ENCODE measurements at places on chromosomes 5 and 9.

- DNase-seq, result no peak
Measured at GRCh38 chr9:114202849-114203248, 47.5 kb downstream of the COL27A1 start.

GRCh38 chr5:16427587-16427986 is 38.0 kb downstream of the ZNF622 start:
- no peak for DNase-seq

- DNase-seq, result peak; percentile 3
Measured at GRCh38 chr5:148290271-148291195, 21.7 kb upstream of the SPINK7 start.

- DNase-seq, result no peak
Measured at GRCh38 chr9:71816916-71817451, 48.7 kb upstream of the CEMIP2 start.

DNA sequence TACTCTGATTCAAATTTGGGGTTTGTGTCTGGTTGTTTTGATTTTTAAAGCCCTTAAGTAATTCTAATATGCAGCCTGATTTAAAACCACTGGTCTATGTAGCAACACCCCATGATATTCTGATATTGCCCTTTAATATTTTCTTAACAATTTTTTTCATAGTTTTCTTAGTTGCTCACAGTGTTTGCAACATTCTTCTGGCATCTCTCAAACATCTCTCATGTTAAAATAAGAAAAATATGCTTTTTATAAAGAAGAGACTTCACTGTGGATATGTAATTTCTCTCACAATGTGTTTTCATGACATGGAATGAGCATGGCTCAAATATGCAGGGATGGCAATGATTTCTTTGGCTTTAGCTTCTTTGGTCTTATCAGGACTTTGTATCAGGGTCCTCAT is 183.7 kb downstream of the TAF11L14 start:
- DNase-seq, result no peak

DNA sequence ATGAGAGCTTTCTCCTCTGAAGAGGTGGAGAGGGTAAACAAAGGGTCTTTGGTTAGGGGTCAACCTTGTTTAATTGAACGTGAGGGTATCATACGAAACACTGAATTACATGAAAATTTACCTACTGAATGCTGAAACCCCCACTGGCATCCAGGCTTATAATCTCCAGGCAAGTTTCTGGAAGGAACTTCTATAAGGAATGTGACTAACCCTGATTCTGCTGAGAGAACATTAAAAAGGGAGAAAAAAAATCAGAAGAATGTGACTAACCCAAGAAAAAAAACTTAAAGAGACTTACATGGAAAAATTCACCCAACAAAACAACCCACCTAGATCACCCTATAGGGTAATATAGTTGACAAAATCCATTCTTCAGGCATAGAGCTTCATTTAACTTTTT is 55.5 kb downstream of the APC start:
- DNase-seq, result no peak

GRCh38 chr9:122381206-122381950 is 10.6 kb downstream of the PTGS1 start:
- DNase-seq, result no peak

GRCh38 chr9:133901184-133901835 is 90.8 kb downstream of the VAV2 start:
- no peak for DNase-seq

GRCh38 chr5:120655828-120656435 is 191.8 kb downstream of the PRR16 start:
- DNase-seq, result peak; percentile 8

GRCh38 chr5:39829441-39829840 is 404.7 kb upstream of the DAB2 start:
- DNase-seq, result no peak

DNA sequence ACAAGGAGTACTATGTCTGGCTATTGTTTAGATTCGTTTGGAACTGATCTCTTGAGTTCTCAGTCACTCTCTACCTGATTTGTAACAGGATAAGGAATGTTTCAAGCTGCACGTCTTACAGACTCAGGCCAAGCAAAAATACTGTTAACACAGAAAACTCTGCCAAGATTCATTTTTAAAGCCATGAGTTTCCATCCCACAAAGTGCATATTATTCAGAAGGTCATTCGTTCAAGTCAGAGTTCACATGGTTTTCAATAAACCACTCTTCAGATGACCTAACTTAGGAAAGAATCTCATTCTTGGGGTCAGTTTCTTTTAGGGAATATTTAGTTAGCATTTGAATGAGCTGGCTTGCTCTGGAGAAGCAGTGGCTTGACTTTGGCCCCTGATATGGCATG is 49.3 kb downstream of the F2R start:
- no peak for DNase-seq

GRCh38 chr5:22708770-22709328 is 144.3 kb downstream of the CDH12 start:
- no peak for DNase-seq

DNA sequence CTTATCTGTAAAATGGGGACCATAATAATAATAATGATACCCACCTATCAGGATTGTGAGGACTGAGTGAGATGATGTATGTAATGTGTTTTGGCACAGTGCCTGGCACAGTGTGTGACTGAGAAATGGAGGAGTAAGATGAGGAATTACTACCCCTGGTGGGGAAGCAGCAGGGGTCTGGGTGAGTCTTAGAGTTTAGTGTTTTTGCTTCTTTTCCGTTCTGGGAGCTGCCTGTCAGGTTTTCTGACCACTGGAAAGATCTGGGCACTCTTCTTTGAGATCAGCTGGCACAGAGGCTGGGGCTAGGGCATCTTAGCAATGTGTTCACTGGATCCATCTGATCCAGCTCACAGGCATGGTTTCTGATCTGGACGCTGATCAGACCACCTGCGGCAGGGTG is 8.5 kb downstream of the LCP2 start:
- DNase-seq, result no peak

- no peak for DNase-seq
Measured at GRCh38 chr5:39604491-39604890, 179.7 kb upstream of the DAB2 start.

GRCh38 chr5:156927545-156927944 is 35.5 kb downstream of the TIMD4 start:
- DNase-seq, result no peak

DNA sequence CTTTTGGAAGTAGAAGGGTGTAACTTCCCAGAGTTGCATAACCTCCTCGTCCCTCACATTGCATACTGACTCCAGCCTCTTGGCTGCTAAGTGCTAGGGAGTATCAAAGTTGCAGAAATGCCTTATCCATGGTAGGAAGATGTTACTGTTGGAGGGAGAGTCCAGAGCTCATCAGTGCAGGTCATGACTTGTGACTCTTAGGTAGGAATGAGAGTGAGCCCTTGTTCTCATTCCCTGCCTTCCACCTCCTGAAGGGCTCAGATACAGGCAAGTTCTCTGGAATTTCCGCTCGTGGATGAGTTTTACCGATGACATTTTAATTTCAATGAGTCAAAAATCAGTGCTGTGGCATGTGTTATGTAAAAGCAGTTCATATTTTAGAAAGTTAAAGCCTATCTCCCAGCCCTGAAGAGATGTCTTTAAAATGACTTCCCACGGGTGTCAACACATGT is 17.0 kb downstream of the IRX1 start:
- DNase-seq, result no peak

- no peak for DNase-seq
Measured at GRCh38 chr5:4048398-4048797, 452.8 kb downstream of the IRX1 start.

DNA sequence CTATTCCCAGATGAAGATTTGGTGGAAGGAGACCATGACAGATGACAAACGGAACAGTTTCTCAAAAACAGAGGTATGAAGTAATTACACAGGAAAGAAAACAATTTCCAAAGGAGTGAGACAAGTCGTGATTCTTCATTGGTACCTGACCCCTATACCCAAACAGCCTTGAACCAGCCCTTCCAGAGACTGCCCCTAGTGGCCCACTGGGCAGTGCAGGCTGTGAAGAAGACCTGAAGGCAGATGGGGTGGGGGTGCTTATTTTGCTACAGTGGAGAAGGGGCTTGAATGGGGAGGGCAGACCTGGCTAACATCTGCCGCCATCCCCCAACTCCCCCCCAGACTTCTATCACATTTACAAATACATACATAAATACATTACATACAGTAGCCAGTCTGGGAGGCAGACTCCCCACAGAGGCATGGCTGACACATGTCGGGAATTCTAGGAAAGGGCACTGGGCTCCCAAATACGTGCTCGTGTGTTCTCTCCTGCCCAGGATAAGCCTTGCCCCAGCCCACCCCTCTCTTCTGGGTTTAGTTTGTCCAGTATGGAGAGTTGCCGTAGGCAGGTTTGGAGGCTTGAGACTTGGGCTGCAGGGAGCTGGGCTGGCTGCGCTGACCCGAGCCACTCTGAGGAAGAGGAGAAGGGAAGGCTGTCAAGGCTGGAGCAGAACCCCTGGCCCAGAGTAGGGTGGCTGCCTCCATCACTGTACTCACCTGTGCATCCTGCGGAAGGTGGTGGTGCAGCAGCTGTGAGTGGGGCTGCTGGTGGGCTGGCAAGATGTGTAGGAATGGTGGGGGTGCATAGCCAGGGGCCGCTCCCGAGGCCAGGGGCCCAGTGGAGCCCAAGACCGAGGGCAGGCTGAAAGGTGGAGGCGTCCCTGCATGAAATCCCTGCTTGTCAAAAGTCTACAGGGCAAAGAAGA is 105.3 kb downstream of the UBE2R2 start:
- DNase-seq, result peak; percentile 30

DNA sequence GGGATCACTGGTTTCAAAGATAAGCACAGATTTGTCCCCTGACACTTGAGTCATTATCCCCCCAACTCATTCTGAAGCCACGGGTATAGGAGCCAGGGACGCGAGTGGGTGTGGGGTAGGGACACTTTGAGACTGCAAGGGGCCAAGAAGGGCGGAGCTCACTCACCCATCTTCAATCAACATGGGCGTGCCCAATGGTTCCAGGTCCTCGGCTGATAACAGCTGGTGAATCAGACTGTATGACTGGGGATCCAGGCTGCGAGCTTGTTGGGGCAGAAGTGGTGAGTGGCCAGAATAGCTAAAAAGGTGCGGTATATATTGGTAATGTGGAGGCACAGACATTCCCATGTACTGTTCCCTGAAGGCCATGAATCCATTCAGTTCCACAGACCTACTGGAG is 30.7 kb upstream of the NR5A1 start:
- no peak for DNase-seq

DNA sequence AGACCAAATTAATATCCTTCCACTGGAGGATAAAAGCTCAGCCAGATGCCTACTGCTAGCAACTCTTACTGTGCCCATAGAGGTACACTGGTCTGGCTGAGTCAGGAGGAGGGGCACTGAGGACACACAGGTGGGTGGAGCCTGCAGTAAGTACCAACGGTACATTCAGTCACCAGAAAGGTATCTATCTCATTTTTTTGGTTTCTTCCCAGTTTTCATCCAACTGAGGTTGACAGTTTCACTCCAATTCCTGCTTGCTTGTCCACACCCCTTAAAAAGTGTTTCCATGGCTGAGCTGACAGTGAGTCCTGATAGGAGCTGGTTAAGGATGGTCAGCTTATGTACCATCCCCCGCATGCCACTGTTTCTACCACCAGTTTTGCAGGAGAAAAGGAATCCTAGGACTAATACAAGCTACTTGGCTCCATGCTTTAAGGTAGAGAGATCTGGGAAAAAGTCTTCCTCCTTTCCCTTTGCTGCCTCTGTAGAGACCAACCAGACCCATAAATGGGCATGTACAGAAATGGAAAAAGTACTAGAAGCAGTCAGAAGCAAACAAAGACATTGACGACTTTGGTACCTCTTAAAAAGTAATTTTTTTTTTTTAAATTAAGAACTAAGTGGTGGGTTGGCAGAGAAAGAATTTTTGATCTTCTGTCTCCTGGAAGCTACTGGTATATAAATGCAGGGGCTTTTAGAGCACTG is 3.2 kb downstream of the ELL2 start:
- DNase-seq, result peak; percentile 50

DNA sequence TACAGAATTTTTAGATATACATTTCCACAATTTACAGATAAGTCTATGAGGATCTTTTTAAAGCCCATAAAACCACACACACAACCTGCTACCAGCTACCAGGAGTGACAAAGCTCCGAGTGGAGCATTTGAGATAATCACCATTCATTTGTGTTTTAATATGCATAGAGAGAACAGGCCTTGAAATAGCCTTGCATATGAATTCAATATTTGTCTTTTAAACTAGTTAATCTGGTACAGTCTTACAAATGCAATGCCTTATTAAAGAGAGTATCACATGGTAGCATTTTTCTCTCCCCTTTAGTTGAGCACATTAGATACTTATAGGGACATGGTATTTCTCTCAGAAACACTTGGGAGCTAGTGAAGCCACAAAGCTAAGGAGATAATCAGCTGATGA is 49.1 kb downstream of the SEMA5A start:
- DNase-seq, result no peak

GRCh38 chr5:132498686-132499271 is 8.2 kb upstream of the IRF1 start:
- DNase-seq, result no peak

DNA sequence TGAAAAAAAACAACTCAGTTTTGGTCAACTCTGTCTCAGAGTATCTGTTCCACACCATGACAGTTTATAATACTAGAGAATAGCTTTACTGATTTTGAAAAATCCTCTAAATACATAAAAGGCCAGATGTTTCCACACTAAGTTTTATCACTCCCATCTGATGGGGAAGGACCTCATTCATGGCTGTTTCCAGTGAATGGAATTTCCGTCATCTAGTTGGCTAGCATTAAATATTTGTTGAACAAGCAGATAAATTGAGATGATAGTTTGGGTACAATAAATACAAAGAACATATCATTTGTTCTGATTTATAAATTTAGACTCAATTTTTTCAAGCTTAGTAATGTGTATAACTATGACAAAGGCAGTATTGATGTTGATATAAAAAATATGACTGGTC is 408.5 kb downstream of the PTPRD start:
- no peak for DNase-seq

GRCh38 chr9:133055788-133056420 is 5.9 kb upstream of the CEL start:
- no peak for DNase-seq

GRCh38 chr5:59597690-59598546 is 295.6 kb downstream of the PDE4D start:
- no peak for DNase-seq

DNA sequence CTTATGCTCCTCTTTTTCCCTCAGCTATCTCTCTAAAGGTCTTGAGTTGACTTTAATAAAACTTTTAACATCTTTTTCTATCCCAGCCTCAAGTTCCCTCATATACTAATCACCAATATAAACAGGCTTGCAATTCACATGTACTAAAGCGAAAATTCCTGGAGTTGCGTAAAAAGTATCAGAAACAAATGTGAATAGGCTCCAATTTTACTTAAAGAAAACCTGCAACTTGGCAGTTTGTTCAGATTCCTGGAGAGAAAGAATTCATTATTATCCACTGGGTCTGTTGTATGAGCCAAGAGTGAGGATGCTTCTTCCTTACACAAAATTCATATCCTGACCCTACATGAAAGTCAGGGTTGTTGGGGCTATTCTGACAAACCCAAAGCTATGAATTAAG is 384.2 kb downstream of the DTWD2 start:
- no peak for DNase-seq

- peak; percentile 86 for DNase-seq
Measured at GRCh38 chr9:3732077-3733038, 206.6 kb upstream of the RFX3 start.
